Activated CD8-positive, alpha-beta memory T cell treated with anti-CD3 and anti-CD28 coated beads, Interleukin-2, amount 10 ng/mL, durations not matched to agents 7 days and 5 days (primary cell): ENCODE measurements at places on chromosomes 4 and X. TPM values are rescaled to one million over a fixed set of nuclear protein-coding genes. Genes with fewer than 3 reads are reported as not detected.

DNA sequence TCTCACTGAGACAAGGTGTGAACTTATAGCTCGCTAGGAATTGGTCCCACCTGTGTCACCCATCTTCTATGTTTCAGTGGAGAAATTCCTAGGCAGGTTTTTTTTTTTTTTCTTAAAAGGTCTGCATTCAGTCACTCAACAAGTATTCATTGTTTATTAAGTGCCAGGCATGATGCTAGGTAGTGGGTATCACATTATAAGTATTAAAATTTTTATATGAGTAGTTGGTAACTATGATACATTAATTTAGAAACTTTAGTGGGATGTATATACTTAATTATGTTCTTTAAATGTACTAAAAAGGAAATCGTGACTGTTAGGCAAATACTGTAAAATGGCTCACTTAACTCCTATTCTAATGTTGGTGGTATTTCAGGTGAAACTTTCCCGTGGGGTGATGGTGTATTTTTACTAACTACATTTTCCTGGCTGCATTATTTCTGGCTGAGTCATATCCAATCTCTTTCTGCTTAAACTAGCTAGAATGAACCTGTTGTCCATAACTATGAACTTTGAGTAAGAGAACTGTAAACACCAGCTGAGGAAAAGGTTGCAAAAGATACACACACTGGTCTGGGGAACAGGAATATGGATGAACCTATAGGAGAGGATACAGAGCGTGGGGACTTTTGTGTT lies 49.3 kb upstream of the MED14 start:
- DNase-seq = no peak

GRCh38 chrX:112738347-112739033 lies 58.8 kb upstream of the LHFPL1 start:
- DNase-seq = peak; percentile 40

- DNase-seq = peak; percentile 66
These were observed at the start of gene TBC1D1 for GRCh38 chr4:37890801-37891259. TBC1D1 (plus strand) TSS chr4:37891084; CDS start chr4:37902096, 11,012 bp downstream.

DNA sequence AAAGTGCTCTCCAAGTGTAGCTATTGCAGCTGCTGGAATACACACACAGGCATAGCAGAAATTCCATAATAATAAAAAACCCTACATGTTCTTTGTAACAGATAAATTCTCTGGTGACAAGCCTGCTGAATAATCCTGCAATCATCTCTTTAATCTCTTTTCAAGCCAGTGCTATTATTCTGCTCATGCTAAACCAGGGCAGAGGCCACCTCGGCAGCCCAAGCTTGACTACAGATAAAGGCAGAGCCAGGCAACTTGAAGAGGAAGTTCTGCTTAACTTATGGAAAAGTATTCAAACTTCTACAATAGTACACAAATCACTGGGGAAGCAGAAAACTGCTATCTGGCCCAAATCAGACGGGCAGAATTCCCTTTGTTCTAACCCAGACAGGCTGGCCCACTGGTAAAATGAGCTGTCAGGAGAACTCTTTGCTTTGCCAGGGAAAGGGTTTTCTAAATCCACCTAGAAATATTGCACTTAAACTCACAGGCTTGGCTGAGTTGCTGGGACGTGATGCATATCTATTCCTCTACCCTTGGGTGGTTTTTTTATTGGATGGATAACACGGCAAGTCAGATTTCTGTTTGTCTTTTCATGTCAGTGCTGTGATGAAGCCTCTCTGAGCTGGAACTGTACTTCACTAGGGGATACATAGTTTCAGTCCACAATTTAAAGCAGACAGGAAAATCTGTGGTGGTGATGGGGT lies 70.5 kb downstream of the GATB start:
- no peak for DNase-seq

- no peak for DNase-seq
These were observed 66.2 kb upstream of the TACR3 start for GRCh38 chr4:103786014-103786413.

GRCh38 chrX:51905711-51906110 lies 12.3 kb downstream of the MAGED1 start:
- no peak for DNase-seq

GRCh38 chrX:23656091-23656490 lies 11.2 kb upstream of the PRDX4 start:
- DNase-seq = no peak

COL4A6 gene
- not detected for total RNA-seq

SAGE1 gene
- not detected for total RNA-seq

ASB9 gene
- total RNA-seq = 0.82 TPM

STOX2 gene
- total RNA-seq = not detected
